ENCODE measurements at places on chromosomes 2 and 18.
A peak's percentile ranks its signal among the peaks of the same experiment; 100 is the strongest.

- no peak for DNase-seq
These were observed 181.1 kb upstream of the RGPD4 start for GRCh38 chr2:107645586-107645985.

- DNase-seq: peak; percentile 97
These were observed 27.8 kb upstream of the CXXC1 start for GRCh38 chr18:50315100-50315871.

- no peak for DNase-seq
These were observed 175.9 kb downstream of the SLC4A3 start for GRCh38 chr2:219803294-219803693.

- no peak for DNase-seq
These were observed 2.7 kb upstream of the SERTAD2 start for GRCh38 chr2:64656379-64656778.

DNA sequence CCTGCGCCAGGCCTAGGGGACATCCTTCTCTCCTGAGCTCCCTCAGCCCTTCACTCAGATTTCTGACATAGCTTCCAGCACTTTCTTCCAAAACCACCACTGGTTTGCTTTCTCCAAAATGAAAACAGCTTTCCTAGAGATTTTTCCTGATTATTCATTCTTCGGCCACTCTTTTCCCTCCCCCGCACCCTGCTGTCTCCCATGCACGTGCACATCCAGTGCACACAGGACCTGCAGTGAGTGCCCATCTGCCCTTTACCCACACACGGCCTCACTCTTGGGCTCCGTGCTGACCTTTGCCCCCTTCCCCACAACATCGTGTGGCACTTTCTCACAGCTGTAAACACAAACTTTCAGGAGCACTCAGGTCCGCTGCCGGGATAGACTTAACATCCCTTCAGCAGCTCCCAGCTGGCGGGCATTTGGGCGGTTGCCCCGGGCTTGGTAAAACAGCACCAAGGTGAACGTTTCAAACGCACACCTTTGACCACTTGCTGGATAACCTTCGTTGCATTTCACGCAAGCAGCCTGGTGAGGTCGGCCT is 25.8 kb downstream of the KIF1A start:
- no peak for DNase-seq

DNA sequence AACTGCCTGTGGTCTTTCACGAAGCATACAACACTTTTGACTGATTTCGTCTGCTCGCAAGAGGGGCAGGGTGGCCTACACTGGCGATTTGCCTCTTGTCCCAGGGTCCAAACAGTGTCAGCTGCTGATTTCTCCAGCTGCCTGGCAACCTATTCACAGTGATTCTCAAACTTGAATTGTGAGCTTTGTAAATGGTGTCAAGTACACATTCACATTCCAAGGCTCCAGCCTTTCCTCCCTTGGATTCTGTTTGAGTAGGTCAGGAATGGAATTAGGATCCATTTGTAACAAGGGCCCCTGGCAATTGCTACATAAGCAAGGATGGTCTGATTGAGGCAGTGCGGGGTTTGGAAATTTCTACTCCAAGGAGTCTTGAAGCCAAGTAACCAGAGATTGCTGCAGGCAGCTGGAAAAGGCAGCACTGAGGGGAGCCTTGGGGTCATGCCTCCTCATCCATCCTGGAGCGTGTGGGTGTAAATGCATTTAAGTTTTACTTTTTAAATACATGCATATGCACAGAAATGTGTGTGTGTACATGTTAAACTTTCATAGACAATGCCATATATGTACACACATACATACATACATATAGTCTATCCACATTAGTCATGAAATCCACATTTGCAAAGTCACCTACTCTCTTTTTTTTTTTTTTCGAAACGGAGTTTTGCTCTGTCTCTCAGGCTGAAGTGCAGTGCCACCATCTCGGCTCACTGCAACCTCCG is 86.8 kb upstream of the UXS1 start:
- no peak for DNase-seq

DNA sequence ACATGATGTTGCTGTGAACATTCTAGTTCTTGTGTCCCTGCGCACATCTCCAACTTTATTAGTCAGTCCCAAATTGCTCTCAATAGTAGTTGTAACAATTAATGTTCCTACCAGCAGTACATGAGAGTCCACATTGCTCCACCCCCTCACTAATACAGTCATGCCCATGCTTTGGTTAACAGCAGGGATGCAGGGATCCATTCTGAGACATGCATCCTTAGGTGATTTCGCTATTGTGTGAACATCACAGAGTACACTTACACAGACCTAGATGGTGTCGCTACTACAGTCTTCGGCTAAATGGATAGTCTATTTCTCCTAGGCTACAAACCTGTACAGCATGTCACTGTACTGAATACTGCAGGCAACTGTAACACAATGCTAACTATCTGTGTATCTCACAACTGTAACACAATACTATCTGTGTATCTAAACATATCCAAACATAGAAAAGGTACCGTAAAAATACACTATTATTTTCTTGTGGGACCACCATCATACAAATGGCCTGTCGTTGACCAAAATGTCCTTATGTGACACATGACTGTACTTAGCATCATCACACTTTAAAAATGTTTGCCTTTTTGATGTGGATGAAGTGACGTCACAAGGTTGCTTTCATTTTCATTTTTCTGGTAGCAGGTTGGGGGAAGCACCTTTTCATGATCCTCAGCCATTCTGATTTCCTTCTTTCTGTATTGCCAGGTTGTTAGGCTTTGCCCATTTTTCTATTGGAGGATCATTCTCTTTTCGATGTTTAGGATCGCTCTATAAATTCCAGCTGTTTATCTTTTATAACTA is 82.9 kb upstream of the RNF152 start:
- DNase-seq: no peak

- no peak for DNase-seq
These were observed 1682.3 kb upstream of the PIK3C3 start for GRCh38 chr18:40272630-40273231.

DNA sequence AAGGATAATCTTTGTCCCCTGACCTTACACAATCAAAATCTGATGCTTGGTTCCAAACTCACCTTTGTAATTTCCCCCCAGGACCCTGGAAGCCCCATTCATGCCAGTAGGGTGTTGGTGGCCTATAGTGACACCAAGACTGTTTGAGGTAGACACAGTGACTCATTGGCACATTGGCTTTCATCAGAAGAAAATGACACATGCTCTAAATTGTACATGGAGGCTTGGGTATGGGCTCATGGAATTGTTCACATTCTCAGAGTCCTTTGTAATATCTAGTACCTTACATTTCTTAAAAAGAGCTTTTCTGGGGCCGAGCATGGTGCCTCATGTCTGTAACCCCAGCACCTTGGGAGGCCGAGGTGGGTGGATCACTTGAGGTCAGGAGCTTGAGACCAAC is 61.2 kb upstream of the LRPPRC start:
- DNase-seq: no peak

- no peak for DNase-seq
These were observed 114.0 kb downstream of the CYP26B1 start for GRCh38 chr2:72033636-72034035.

- DNase-seq: no peak
These were observed 282.0 kb upstream of the SIX2 start for GRCh38 chr2:45291296-45291701.

- DNase-seq: no peak
These were observed 61.5 kb downstream of the TNS1 start for GRCh38 chr2:217941339-217941738.

DNA sequence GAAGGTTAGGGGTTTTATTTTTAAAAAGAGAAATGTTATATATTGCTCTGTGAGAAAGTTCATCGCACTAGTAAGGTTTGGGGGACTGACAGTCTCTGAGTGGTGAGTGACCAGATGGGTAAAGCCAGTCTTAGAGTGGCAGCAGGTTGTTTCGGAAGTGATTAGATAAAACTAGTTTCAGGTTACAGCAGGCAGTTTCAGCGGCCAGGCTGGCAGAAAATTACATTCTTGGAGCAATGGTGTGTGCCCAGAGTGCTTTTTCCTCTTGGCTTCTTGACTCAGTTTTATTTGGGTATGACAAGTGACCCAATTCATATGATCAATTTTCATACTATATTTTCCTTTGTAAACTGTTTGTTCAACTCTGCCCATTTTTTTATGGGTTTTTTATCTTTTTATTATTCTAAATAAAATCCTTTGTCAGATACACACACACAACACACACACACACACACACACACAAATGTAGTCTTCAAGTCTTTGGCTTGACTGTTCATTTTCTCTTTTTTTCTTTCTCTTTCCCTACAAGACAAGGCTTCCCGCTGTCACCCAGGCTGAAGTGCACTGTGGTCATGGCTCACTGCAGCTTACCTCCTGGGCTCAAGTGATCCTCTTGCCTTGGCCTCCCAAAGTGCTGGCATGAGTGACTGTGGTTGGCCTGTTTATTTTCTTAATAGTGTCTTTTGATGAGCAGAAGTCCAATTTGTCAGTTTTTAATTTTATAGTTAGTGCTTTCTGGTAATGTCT is 30.9 kb downstream of the RALBP1 start:
- no peak for DNase-seq

GRCh38 chr2:60962528-60962927 is 55.0 kb upstream of the PEX13 start:
- DNase-seq: no peak

GRCh38 chr2:36238106-36238505 is 117.5 kb upstream of the CRIM1 start:
- DNase-seq: no peak

GRCh38 chr18:10514082-10514481 is 11.7 kb upstream of the NAPG start:
- no peak for DNase-seq

- DNase-seq: no peak
These were observed 5.1 kb upstream of the MTERF4 start for GRCh38 chr2:241107031-241107783.

GRCh38 chr18:76255070-76255683 is 239.9 kb downstream of the ZNF516 start:
- no peak for DNase-seq

GRCh38 chr2:86633155-86633651 is 9.5 kb upstream of the RNF103 start:
- no peak for DNase-seq

- no peak for DNase-seq
These were observed 448.6 kb downstream of the BCL11A start for GRCh38 chr2:60104514-60105505.

- DNase-seq: no peak
These were observed 1541.9 kb upstream of the PIK3C3 start for GRCh38 chr18:40413160-40413559.

DNA sequence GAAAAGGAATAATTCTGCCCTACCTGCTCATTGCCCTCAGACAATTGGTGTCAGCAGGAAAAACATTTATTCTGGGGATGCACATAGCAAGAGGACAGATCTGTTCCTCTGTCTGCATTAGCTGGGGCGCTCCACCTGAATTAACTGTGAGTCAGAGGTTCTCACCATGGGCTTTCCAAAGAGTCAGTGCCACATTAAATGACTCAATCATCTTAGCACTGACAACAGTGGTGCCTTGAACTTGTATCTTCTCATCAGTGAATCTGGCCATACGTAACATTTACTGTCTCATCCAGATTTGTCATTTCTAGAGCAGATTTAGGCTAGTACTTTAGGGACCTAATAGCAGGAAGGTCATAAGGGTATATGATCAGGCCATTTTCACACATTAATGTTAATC is 358.1 kb upstream of the CRIM1 start:
- DNase-seq: no peak

DNA sequence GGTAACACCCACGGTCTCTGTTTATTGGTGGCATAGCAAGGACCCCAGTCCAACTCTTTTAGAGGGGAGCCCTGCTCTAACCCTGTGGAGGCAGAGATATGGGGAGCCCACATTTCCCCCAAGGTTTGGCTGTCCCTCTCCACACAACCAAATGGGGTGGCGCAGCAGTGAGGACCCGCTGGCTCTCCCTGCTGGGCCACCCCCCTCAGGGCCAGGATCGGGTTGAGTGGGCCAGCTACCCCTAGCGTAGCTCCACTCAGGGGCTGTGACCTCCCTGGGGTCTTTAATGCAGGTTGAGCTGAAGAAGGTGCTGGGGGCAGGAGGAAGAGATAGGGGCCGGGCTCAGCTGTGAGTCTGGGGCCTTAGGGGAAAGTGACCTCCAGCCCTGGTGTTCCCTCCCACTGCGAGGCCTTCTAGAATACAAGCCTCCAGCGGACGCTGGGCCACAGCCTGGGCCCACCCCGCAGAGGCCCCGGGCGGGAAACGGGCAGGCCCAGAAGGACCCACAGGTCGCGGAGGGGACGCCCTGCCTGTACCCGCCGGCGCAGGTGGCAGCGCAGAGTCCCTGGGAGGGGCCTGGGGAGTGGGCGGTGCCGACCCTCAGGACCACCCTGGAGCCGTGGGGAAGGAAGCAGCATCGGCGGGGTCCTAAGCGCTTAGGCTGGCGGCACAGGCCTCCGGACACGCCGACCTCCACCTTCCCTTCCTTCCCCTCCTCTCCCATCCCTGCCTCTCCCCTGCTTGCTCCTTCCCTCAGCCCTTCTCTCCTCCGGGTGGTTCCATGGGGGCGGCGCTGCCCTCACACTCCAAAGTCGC is 9.6 kb downstream of the CROCC2 start:
- DNase-seq: no peak

DNA sequence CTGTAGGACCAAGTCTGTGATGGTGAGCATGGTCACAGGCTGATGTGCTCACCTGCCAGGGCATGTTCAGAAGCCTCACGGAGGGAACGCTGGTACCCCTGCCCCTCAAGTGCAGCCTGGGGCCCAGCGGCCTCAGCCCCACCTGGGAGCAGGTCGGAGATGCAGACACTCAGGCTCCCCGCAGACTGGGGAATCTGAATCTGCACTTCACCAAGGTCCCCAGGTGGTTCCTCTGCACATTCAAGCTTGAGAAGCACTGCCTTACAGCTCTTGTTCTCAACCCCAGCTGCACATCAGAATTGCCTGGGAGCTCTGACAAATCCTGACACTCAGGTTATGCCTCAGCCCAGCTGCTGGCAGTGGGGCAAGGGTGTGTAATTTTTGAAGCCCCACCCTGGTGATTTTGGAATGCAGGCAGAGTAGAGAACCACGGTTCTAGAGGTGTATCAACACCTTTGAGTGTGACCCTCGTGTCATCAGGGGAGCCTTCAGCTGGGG is 54.8 kb downstream of the CRACDL start:
- no peak for DNase-seq

- DNase-seq: no peak
These were observed 163.0 kb downstream of the PHLPP1 start for GRCh38 chr18:62878305-62878704.

DNA sequence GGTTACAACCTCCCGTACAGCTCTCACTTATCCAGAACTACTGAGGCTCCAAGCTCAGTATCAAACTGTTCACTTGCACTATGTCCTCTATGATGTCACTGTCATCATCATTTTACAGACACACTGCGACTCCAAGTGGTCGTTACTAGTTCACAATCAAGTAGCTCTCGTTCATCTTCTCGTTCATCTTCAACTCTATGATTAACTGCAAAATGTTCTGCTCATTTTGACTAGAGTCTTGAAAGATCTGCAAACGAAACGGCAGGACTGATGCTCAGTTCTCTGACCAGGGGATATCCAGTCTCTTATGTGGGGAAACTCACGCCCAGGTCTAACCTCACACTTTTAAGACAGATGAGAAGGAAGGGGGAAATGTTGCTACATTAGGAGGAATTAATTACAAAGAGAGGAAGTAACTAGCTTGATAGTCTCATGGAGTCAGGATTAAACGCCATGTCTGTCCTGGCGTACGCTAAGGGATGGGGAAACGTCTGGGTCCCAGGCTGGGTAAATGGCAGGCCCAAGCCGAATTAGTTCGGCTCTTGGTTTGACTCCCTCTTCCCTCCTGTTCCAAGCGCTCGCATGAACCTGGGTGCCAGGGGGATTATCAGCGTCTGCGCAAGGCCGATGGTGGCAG is 794 bp upstream of the CHCHD5 start:
- DNase-seq: no peak

GRCh38 chr2:226717719-226718118 is 81.9 kb downstream of the IRS1 start:
- DNase-seq: no peak

- DNase-seq: no peak
These were observed 245.7 kb downstream of the SP3 start for GRCh38 chr2:173719471-173719870.
